AG04449 (cell line): ENCODE measurements at places on chromosomes 11 and 22.

GRCh38 chr11:126764231-126764630, 236.3 kb downstream of the KIRREL3 start:
- no peak for DNase-seq

GRCh38 chr11:803770-804598, 1.0 kb downstream of the PIDD1 start:
- no peak for DNase-seq

- DNase-seq, result no peak
These were observed 49.3 kb downstream of the LRFN4 start for GRCh38 chr11:66906061-66906733.

- DNase-seq, result no peak
These were observed 44.0 kb downstream of the SERPINH1 start for GRCh38 chr11:75606099-75606498.

DNA sequence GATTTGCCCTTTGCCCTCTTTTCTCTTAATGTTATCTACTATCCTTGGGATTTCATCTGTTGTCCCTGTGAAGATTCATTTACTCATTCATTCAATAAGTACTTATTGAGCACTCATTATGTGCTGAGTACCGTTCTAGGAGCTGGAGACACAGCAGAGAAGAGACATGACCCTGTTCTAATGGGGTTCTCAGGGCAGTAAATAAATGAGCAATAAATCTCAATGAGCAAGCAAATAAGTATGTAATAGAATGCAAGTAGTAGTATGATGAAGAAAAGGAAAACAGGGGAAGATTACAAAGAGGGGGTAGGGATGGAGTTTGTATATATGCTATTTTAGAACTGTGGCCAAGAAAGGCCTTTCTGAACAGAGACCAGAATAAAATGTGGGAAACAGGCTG, 34.2 kb upstream of the NRIP3 start:
- DNase-seq, result no peak

GRCh38 chr11:83093634-83094033, 21.9 kb upstream of the RAB30 start:
- DNase-seq, result no peak

GRCh38 chr11:10351765-10352641, 47.1 kb downstream of the ADM start:
- peak; percentile 74 for DNase-seq

DNA sequence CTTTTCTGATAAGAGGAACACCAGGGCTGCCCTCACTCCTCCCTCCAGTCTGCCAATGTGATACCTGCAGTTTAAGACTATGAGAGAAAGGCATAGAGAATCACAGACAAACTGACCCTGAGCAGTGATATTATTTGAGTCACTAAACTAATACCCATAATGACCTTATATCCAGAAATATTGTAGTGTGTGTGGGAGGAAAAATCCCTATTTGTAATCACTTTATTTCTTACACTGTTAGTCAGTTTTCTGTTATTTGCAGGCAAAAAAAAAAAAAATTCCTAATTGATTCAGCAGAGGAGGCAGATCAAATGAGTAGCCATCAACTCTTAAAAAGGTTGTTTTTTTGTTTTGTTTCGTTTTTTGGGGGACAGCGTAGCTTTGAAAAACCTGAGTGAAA, 82.5 kb downstream of the MAML2 start:
- no peak for DNase-seq

DNA sequence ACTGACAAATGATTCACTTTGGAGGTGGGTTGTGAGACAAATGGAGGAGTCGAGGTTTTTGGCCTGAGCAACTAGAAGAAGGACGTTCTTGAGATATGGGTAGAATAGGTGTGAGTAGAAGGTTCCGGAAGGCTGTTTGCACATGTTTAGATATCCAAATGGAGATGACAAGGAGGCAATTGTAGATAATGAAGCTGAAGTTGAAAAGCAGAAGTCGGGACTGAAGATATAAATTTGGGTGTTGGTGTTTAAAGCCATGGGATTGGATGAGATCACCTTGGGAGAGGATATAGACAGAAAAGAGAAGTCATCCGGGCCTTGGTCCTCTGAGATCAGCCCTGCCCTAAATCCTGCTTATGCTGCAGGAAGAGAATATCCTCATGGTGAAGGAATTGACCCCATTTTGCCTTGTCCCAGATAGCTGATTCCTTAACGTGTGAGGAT, 75.5 kb upstream of the CD44 start:
- no peak for DNase-seq

GRCh38 chr11:116819049-116819448, 4.1 kb downstream of the APOA4 start:
- DNase-seq, result no peak

- no peak for DNase-seq
These were observed 41.3 kb downstream of the ALX4 start for GRCh38 chr11:44268614-44269080.

DNA sequence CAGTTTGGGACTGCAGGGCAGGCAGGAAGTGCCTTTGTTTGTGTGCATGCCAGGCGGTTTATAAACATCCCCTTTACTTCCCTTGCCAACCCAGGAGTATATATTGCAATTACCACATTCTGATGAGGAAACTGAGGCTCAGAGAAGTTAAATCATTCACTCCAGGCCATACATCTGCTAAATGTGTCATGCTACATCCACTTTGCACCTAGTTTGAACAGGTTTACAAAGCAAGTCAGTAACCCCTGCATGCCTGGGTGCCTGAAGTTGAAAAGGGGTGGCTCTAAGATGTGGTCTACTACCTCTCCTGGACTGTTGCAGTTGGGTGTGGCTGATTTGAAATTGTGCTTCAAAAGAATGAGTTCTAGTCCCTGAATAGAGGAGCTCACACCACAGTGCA, 23.6 kb downstream of the FLI1 start:
- no peak for DNase-seq

DNA sequence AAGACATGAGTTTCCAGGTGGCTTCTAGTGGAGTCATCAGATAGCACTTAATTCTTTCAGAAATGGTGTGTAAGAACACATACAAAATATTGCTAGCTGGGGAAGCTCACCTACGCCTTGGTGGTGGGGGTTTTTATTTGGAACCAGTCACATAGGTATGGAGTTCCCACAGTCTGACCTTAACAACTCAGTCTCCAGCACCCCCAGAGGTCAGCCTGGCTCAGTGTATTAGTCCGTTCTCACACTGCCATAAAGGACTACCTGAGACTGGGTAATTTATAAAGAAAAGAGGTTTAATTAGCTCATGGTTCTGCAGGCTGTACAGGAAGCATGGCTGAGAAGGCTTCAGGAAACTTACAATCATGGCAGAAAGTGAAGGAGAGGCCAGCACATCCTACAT, 317.5 kb upstream of the ZC3H12C start:
- DNase-seq, result no peak

- DNase-seq, result no peak
These were observed 22.2 kb downstream of the OR56B4 start for GRCh38 chr11:6129635-6130034.

- no peak for DNase-seq
These were observed 101.8 kb downstream of the TRIM44 start for GRCh38 chr11:35764417-35764816.

GRCh38 chr11:99325847-99326246, 305.1 kb downstream of the CNTN5 start:
- peak; percentile 23 for DNase-seq

DNA sequence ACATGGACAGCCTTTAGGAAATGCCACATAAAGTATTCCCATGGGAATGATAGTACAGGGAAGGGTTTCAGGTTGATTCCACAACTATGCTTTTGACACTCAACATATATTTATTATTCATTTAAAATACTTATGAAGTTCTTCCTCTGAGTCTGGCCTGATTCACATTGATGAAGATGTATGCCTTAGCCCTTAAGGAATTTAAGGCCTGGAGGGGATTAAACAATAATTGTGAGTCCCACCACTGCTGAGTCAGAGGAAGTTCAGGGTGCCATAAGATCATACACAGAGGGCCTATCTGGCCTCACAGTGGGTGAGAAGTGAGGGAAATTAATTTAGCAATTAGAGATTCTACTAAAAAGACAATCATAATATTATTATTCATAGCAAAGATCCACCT, 161.1 kb upstream of the SNX19 start:
- DNase-seq, result no peak

DNA sequence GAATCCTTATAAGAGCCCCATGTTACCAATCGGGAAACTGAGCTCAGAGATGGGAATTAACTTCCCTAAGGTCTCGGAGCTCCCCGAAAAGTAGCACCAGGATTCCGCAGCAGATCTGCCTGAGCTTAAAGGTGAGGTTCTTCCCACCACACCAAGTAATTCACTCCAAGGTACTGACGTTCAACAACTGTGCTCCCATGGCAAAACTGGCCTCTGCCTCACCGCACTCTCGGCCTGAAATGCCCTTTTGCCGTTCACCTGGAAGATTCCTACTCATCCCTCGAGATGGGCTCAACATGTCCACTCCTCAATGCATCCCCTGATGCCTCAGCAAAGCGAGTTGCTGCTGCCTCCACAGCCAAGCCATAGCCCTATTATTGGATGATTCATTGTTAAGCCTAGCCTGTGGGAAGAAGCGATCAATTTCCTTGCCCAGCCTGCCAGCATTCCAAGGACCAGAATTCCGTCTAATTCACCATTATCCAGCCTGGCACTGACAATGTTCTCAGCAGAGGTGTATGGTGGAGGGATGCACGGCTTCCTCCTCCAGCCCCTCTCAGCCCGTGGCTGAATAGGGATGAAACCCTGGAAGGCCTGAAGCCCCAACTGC, 4.2 kb downstream of the PLAAT3 start:
- DNase-seq, result no peak

DNA sequence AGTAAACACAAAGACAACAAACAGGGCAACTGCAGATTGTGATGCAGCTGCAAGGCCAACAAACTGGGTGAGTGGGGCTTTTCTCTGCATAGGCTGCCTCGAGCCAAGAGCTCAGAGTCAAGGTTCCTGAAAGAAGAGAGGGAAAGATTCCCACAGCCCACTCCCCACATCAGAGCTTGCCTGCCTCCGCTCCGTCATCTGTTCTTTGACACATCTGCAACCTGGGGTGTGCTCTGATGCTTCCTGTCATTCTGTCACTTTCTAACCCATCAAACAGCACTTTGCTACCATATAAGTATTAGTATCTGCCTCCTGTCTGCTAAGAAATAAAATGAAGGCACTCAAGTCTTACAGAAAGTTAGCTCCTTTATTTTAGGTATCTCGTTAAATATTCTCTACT, 46.9 kb downstream of the C22orf31 start:
- no peak for DNase-seq
